ENCODE measurements at places on chromosomes 4 and X. TPM values are rescaled to one million over a fixed set of nuclear protein-coding genes. Genes with fewer than 3 reads are reported as not detected.

Gene ANKRD50
- 0.15 TPM for total RNA-seq

Gene GABRG1
- total RNA-seq, result not detected

Gene MAGEA9B
- total RNA-seq, result not detected

Gene MAB21L2
- not detected for total RNA-seq

Gene ANOS1
- total RNA-seq, result not detected

Gene PAGE2
- total RNA-seq, result not detected

Gene CC2D2A
- total RNA-seq, result not detected

Gene BCLAF3
- 3.5 TPM for total RNA-seq

Gene JADE1
- 30.4 TPM for total RNA-seq

Gene FTSJ1
- 107 TPM for total RNA-seq

Gene RPA4
- 0.42 TPM for total RNA-seq

Gene HTRA3
- total RNA-seq, result not detected

Gene TMPRSS11D
- total RNA-seq, result not detected

Gene BEX5
- 1.4 TPM for total RNA-seq

Gene TMPRSS11F
- total RNA-seq, result not detected

Gene CACNA1F
- total RNA-seq, result 0.21 TPM

Gene RNF4
- 91.9 TPM for total RNA-seq

Gene NPNT
- not detected for total RNA-seq

Gene SERPINA7
- not detected for total RNA-seq

Gene NXF2B
- not detected for total RNA-seq

Gene MND1
- total RNA-seq, result 25.1 TPM

Gene SGCB
- total RNA-seq, result 14.1 TPM
